ENCODE measurements at places on chromosomes 3 and 15.
A peak's percentile ranks its signal among the peaks of the same experiment; 100 is the strongest.

GRCh38 chr3:10962481-10963036 is 30.0 kb upstream of the SLC6A1 start:
- no peak for DNase-seq

DNA sequence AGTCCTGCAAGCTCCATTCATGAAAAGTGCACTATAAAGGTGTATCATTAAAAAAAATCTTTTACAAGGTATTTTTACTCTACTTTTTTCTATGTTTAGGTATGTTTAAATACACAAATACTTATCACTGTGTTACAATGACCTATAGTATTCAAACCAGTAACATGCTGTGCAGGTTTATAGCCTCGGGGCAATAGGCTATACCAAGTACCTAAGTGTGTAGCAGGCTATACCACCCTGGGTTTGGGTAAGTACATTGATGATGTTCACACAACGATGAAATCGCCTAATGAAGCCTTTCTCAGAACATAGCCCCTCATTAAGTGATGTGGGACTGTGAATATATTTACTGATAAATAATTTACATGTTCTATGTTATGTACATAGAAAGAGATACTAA is 104.6 kb downstream of the ATP1B3 start:
- no peak for DNase-seq

GRCh38 chr15:99441871-99442251 is 123.9 kb upstream of the MEF2A start:
- DNase-seq: no peak

GRCh38 chr15:36982430-36982829 is 117.9 kb downstream of the MEIS2 start:
- no peak for DNase-seq

GRCh38 chr15:91100814-91101607 is 954 bp downstream of the SV2B start:
- no peak for DNase-seq

DNA sequence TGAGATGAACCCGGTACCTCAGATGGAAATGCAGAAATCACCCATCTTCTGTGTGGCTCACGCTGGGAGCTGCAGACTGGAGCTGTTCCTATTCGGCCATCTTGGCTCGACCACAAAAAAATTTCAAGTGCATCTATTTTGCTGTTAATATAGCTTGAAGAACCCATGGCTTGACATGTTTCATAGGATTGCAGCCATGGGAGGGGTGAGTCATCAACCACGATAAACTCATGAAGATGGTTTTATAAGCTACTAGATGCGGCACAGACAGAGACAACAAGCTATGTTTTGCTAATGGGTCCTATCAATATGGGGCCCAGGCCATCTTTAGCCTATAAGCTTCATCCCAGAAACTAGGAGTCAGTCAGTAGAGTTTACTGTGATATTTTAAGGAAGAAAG is 100.4 kb upstream of the PHLDB2 start:
- no peak for DNase-seq

DNA sequence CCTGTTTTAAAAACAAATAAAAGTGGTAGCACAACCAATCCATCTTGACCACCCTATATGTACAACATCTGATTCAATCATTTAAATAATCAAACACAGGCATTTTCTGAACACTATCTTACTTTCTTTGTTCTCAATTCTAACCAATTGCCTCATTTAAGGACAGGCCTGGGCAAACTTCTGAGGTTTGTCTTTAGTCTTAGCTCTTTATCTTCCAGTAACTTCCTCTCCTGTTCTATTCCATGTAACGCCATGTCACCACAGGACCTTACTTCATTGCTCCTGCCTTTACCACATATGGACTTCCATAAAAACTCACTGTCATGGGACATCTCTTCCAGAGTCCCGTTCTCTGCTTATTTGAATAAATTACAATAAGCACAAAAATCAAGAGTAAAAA is 14.9 kb downstream of the HDGFL3 start:
- DNase-seq: no peak

DNA sequence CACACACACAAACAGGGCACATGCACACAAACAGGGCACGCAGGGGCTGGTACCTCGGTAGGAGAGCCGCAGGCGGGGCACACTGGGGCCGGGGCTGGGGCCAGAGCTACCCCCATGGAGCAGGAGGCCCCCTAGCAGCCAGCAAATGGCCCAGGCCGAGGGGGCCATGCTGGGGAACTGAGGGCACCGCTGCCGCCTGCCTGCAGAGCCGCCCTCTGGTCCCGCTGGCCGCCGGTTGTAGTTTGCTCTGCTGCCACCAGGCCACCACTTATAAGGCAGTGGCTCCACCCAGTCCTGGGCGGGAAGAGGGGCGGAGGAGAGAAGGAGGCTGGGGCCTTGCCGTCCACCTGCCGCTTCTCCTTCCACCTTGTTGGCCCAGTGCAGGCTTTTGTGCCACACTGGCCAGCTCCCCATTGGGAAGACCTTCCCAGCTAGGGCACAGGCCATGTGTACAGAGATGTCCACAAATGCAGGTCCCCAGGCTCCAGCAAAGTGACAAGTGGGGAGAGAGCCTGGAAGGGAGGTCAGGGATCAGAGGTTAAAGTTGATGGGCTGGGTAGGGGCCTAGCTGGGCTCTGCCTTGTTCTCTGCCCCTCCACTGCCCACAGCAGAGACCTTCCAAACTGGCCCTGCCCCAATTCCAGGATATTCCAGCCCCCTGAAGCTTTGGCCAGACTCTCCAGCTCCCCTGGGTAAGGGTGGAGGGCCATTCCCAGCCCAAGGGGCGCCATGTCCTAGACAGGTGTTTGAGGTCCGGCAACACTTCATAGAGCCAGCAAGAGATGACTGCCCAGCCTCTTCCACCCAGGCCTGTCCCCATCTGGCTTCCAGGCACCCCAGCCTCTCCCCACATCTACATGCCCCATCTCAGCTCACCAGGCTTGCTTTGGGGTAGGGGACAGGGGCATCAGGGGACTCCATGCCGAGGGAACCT is at the start of gene SEMA3G:
SEMA3G (minus strand) TSS at position 244 of the 934 bp plus-strand sequence; CDS start at position 168, 76 bp downstream.
- peak; percentile 72 for DNase-seq

DNA sequence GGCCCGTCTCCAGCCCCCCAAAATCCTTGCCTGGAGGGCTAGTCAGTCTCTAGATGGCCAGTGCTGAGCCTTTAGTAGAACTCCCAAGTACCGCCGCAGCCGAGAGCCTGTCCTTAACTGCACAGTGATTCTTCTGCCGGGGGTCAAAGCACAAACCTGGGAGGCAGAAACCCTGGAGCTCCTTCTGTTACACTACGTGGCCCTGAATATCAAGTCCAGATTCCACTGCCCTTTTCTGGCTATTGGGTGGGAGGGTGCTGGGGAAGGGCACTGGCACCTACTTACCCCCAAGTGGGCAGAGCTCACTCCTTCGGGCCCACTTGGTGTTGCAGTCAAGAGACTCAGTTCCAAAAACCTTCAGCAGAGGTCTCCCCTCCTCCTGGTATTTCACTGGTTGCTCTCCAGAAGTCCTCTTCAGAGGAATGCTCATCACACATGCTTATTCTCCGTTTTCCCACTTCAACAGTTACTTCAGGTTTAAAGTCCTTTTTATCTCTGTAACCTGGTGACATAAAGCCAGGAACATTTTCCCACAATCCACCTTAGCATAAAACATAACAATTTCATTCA is 10.8 kb downstream of the PDHB start:
- DNase-seq: no peak

- no peak for DNase-seq
These were observed 32.1 kb downstream of the HERC2 start for GRCh38 chr15:28289694-28290463.

DNA sequence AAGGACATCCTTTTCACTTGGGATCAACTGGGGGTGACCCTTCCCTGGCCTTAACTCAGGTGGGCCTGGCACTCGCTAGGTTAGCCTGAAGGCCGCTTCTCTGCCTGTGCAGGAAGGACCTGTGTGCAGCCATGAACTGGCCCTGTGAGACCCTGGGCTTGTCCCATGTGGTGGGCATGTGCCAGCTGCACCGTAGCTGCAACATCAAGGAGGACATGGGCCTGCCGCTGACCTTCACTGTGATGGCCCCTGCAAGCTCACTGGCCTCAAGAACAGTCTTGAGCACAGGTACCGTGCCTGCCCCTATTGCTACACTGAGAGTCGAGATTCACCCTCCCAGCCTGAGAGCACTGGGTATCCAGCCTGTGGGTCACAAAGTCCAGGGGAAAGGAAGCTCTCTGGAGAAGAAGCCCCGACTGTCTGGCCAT is 43.0 kb downstream of the SAXO2 start:
- DNase-seq: no peak

DNA sequence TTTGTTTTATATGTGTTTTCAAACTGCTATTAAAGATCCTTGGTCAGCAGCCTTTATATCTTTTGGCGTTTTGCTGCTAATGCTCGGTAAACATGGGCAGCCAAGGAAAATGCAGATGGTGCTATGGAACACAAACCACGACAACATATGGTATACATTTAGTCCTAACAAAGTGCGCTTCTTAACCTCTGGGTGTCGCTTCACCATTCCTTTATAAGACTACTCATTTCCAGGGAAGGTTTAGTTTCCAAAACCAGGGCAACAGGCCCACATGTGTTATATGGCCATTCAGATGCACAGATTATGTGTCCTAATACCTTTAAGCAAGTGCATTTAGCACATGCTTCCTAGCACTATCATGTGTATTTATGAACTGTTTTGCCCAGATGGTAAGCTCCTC is 14.7 kb downstream of the SHOX2 start:
- no peak for DNase-seq

DNA sequence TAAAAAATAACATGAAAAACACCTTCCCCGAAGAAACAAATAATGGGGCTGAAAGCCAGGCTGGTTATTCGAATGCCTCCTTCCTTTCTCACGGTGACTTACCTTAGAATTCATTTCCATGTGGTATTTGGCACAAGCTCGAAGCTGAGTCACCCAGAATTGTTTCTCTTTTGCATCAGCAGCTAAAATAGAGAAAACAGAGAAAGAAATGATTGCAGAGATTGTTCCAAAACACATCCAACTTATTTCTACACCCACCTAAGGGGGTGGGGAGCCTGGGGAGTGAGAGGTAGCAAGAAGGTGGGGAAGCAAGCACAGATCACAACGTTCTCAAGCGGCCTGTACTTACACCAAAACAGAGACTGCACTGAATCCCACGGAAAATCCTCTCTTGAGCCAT is 104.7 kb downstream of the OSBPL10 start:
- DNase-seq: no peak

DNA sequence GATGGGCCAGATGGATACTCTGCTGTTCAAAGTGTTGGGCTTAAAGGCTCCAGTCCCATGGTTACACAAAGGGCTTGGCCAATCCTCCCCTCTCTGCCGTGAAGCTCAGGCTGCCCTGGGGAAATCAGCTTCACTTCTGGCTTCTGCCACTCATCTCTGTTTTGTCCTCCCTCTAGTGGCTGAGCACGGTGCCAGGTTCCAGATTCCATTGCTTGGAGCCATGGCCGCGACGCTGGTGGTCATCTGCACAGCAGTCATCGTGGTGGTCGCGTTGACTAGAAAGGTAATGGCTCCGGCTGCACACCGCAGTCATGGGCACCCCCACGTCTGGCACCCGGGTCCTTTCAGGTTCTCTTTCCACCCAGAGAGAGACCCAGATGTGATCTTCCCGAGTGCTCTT is 5.6 kb downstream of the TIGIT start:
- peak; percentile 89 for DNase-seq

GRCh38 chr3:40130721-40131120 is 178.8 kb upstream of the EIF1B start:
- no peak for DNase-seq

DNA sequence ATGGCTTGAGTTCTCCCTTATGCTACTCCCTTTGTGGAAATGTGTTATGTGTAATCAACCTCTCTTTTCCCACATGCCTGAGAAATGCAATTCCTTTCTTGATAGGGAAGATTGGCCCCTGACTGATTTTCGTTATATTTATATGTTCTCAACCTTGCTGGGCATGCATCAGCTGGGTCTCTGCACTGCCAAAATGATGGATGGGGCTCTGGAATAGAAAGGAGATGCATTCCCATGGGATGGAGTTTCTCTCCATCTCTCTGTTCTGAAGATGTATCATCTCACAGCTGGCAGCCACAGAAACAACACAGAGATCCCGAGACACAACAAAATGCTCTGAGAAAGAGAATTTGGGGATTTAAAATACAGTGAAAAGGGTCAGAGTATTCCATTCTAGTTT is 327.7 kb upstream of the LMCD1 start:
- DNase-seq: no peak

- no peak for DNase-seq
These were observed 130.8 kb downstream of the CHCHD6 start for GRCh38 chr3:126834596-126835471.

DNA sequence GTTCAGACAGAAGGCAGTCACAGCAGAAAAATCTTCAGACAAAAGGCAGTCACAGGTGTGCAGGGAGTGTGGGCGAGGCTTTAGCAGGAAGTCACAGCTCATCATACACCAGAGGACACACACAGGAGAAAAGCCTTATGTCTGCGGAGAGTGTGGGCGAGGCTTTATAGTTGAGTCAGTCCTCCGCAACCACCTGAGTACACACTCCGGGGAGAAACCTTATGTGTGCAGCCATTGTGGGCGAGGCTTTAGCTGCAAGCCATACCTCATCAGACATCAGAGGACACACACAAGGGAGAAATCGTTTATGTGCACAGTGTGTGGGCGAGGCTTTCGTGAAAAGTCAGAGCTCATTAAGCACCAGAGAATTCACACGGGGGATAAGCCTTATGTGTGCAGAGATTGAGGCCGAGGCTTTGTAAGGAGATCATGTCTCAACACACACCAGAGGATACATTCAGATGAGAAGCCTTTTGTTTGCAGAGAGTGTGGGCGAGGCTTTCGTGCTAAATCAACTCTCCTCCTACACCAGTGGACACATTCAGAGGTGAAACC is 27.6 kb downstream of the ZNF589 start:
- DNase-seq: no peak

DNA sequence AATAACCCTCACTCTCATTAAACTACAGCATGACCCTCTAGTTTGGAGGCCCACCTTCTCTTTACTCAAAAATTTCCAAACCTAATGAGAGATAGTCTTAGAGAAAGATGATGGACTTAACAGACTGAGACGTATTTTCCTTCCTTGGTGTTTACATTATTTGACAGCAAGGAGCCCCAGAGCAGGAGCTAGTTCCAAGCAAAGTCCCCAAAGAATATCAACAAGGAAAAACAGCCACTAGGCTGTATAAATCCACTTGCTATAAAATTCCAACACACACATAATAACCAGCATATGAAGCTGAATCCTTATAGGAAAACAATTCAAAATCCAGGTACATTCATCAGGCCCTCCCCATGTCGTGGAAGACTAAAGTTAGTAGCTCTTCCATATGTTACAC is 660.0 kb downstream of the FHIT start:
- no peak for DNase-seq

- DNase-seq: no peak
These were observed 847.7 kb downstream of the ROBO2 start for GRCh38 chr3:77887611-77888010.

GRCh38 chr15:98905963-98906711 is 101.5 kb downstream of the PGPEP1L start:
- no peak for DNase-seq

GRCh38 chr3:12984023-12984823 is 89.0 kb downstream of the IQSEC1 start:
- peak; percentile 98 for DNase-seq

DNA sequence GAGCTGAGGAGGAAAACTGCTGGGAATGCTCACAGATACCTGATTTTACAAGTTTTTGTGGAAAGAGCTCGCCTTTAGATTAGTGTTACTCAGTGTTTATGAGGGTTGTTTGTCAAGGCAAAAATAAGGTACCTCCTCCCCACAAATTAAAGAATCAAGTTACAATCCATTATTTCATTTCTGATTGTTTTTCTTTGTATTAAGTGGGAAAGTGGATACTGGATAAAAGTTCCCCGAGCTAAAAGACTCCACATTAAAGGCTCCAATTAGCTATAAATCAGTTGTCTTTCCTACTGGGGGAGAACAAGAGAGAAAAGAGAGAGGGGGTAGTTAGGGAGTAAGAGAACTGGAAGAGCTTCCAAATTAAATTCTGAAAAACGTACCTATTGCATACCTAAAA is 1.9 kb downstream of the ALDH1A2 start:
- DNase-seq: no peak

All from HuH-7 (cell line).